ENCODE measurements at places on chromosomes 6 and 20.

DNA sequence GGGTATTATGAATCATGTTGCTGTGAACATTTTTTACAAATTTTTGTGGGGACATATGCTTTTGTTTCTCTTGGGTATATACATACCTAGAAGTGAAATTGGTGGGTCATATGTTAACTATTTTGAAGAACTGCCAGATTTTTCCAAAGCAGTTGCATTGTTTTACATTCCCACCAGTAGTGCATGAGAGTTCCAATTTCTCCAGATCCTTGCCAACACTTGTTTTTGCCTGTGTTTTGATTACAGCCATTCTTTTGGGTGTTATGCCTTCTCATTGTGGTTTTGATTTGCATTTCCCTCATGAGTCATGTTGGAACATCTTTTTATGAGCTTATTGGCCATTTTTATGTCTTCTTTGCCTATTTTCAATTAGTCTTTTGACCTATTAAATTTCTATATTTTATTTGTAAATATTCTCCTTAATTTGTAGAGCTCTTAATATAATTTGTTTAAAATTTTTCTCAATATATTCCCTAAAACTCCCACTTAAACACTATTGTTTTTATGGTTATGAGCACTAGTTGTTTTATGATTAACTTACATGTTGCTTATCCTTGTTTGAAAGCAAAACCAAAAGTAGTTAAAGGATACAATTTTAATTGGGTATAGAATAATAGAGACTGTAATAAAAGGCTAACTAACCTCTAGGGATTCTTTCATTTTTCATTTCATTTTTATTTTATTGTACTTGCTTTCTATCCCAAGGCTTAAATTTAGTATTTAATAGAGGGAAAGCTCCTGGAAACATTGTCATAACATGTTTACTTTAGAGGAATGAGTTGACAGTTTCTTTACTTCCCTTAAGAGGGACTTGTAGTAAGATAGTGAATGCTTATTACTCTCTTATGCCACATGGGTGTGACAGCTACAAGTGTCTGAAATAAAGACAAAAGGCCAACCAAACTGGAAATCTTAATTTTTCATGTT is 5.5 kb downstream of the UBR2 start:
- peak; percentile 96 for DNase-seq

DNA sequence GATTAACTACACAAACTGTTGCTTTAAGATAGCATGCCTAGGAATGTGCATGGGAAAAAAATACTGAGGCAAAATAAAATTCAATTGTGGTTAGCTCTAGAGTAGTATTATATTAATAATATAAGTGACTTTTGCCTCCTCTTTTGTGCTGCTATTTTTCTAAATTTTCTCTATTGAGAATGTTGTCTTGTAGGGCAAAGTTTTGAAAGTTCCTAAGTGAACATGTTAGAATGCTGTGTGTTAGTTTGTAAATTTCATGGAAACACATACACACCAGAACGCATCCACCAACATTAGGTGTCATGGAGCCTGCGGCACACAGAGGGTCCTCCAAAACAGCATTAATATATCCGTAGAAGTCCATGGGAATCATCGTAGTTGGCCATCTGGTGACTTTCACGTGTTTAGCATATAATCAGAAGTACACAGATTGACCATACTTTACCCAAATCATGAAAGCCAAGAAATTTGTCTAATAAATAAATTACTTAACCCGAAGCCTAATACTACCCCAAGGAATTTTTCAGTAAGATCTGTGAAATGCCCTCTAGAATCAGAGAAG is 25.6 kb downstream of the ARHGAP18 start:
- DNase-seq = no peak

- no peak for DNase-seq
Observed at GRCh38 chr6:34319471-34319885, 70.7 kb upstream of the SMIM29 start.

- no peak for DNase-seq
Observed at GRCh38 chr20:18662279-18663040, 74.6 kb downstream of the DTD1 start.

GRCh38 chr20:22385602-22386305 is 198.6 kb downstream of the FOXA2 start:
- DNase-seq = no peak

DNA sequence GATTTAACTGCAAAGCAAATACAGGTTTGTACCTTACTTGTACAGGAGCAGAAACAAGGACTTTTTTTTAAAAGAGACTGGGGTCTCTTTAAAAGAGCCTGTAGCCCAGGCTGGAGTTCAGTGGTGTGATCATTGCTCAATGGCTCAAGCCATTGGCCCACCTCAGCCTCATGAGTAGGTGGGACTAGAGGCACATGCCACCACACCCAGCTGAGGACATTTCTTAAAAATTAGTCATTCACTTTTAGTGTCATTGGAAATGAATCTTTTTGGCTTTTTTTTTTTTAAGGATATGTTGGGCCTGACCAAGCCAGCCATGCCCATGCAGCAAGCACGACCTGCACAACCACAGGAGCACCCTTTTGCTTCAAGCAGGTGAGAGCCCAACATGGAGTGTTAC is 16.9 kb downstream of the SEC23B start:
- no peak for DNase-seq

- DNase-seq = no peak
Observed at GRCh38 chr20:36106606-36107005, 47.9 kb upstream of the EPB41L1 start.

GRCh38 chr20:52150440-52151258 is 40.9 kb downstream of the ZFP64 start:
- peak; percentile 38 for DNase-seq

DNA sequence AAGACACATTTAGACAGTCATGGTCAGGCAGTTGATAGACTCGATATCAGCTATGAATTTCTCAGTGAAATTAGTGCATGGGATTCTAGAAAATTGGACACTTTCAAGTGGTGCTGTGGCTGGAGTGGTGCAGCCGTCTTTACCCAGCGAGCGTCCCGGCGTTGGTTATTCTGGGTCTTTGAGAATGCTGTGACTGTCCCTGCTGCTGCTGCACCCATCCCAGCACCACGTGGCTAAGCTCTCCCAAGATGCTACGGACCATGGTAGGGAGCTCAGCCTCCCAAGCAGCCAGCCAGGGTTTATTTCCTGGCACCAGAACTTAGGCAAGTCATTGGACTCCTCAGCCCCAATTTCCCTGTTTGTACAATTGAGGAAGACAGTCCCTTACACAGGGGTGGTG is 147.2 kb upstream of the RPS6KA2 start:
- DNase-seq = no peak

- DNase-seq = no peak
Observed at GRCh38 chr20:35978041-35978513, 9.7 kb downstream of the CNBD2 start.

DNA sequence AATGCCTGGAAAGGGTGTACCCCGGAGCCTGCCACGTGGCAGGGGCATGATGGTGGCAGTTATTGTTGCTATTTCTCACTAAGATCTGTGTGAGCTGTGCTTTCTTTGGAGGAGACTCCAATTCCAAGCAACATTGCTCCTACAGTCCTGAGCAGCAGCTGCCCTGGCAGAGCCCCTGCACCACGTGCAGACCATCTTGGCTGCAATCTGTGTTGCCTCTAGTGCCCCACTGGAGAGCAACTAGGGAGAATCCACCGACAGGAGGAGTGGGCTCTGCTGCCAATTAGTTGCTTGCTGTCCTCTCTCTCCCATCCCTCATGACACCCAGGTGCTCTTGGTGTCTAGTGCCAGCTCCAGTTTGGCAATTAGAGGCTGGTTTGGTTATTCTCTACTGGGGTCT is 116.0 kb downstream of the PXDC1 start:
- DNase-seq = no peak

GRCh38 chr6:40387127-40387870 is 199.9 kb downstream of the LRFN2 start:
- no peak for DNase-seq

- no peak for DNase-seq
Observed at GRCh38 chr6:30601436-30601814, 15.6 kb downstream of the PPP1R10 start.

DNA sequence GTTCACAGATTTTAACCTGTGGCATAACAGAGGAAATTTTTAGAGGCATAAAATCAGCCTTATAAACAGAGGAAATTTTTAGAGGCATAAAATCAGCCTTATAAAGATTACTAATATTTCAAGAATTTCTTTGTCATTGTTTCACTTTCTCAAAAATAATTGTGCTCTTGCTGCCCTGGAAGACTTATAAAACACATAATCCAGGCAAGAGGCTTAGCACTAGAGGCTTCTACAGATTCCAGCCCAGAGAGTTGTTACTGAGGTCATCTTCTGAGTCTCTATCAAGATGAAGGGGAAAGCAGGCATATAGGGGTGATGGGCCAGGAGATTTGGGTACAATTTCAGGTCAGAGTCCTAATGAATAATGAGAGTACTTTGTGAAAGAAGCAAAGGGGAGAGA is 85.7 kb downstream of the RFPL4B start:
- no peak for DNase-seq

GRCh38 chr20:1807394-1807793 is 87.8 kb upstream of the SIRPA start:
- no peak for DNase-seq

DNA sequence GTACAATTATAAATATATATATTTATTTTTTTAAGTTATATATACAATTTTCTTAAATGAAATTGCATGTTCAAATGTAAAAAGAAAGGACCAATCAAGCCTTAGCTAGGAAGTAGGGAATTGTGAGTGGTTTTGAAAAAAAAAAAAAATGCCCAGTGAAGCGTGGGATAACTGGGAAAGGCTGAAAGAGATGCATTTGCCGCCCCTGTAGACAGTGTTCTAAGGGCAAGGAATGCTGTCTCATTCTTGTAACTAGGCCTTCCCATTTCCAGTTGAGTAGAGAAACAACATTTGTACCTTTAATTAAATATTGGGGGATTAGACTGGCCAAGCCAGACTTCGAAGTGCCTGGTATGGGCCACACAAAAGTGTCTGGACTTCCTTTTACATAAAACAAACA is 430.1 kb upstream of the SLC35B3 start:
- no peak for DNase-seq

GRCh38 chr6:168372889-168373288 is 53.3 kb upstream of the DACT2 start:
- DNase-seq = no peak

GRCh38 chr20:25178563-25179438 is 16.7 kb upstream of the ENTPD6 start:
- peak; percentile 55 for DNase-seq

DNA sequence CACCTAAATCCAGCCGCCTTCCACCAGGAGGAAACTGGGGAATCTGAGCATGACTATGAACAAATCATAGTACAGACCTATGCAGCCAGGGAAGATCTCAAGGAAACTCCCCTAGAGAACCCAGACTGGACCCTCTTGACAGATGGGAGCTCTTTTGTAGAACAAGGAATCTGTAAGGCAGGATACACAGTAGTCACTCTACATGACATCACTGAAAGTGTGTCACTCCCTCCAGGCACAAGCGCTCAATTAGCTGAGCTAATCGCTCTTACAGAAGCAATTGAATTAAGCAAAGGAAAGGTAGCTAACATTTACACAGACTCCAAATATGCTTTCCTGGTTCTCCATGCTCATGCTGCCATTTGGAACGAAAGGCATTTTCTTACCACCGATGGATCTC is 36.8 kb downstream of the PLN start:
- DNase-seq = no peak

- DNase-seq = no peak
Observed at GRCh38 chr6:135479601-135480000, 17.9 kb downstream of the AHI1 start.

GRCh38 chr6:10272591-10272990 is 142.3 kb downstream of the TFAP2A start:
- DNase-seq = no peak

DNA sequence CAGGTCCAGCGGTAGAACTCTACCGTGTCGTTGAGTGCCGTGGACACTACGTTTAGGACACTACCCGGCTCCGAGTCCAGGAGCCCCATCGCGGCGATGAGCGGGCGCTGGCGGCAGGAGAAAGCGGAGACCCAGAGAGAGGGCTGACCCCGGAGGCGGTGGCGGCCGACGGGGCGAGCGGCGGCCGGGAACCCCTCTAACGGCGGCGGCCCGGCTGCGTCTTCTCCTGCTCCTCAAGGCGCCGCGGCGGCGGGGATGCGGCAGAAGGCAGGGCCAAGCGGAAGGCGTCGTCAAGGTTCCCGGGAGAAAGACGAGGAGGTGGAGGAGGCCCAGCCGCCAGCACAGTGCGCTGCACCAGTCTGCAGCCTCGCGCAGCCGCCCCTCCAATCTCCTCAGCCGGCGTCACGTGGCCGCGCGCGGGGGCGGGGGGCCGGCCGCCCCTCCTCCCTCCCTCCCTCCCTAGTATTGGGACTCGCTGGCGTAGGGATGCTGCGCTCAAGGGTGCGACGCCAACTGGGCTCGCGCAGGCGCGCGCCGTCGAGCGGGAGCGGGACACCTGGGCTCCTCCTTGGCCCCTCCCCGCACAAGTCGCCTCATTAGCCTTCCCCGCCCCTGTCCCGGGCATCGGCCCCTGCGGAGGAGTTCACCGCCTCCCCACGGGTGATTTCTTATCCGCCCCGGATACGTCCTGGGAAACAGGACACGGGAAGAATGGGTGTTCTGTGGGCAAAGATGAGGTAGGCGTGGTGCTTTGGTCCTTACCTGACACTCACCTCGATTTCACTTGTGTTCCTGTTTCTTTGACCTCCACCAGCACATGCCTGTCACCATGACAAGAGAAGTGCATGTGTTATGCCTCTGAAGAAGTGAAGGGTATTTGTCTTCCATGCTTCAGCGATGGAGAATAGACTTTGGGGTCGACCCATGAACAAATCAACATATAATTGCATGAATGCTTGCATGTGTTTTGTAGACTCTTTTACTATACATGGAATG is at the start of gene ELOVL4:
ELOVL4 (minus strand) TSS at position 363 of the 996 bp plus-strand sequence; CDS start at position 89, 274 bp downstream.
- peak; percentile 23 for DNase-seq

GRCh38 chr20:63740627-63741353 is 1.2 kb downstream of the SLC2A4RG start:
- peak; percentile 70 for DNase-seq

GRCh38 chr20:14979453-14979986 is 642.1 kb upstream of the FLRT3 start:
- DNase-seq = no peak

DNA sequence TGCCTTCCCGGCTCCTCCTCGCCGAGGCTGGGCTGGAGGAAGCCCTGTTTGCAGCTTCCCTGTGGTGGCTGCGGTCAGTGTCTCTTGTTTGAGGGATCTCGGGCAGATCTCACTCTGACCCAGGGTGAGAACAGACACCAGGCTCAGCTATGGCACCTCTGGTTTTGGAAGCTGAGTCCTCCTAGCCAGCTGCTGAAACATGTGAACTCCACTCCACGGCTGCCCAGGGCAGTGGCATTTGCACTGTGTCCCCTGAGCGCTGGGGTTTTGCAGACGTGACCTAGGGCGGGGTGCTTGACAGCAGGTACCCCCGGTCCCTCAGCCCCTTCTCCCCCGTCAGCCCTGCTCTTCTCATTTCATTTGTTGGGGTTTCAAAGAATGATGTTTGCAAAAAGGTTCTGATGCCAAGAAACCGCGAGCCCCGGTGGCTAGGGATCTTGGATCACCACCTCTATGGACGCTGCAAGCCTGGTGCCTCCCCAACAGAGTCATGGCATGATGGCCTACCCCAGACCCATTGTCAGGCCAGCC is 55.0 kb upstream of the DACT2 start:
- DNase-seq = no peak

GRCh38 chr6:151497905-151498304 is 4.1 kb downstream of the CCDC170 start:
- DNase-seq = no peak

Data from astrocyte of the cerebellum (primary cell).